ENCODE measurements at places on chromosomes 12 and 14.

DNA sequence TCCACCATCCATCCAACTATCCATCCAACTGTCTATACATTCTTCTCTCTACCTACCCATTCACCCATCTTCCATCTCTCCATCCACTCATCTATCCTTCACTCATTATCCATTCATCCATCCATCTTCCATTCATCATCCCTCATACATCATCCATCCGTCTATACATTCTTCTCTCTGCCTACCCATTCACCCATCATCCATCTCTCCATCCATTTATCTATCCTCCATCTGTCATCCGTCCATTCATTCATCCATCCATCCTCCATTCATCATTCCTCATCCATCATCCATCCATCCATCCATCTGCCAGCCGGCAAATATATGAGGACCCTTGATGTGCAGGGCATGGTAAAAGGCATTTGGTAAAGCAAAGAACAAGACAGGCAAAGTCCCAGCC is 25.2 kb downstream of the AACS start:
- DNase-seq, result no peak

DNA sequence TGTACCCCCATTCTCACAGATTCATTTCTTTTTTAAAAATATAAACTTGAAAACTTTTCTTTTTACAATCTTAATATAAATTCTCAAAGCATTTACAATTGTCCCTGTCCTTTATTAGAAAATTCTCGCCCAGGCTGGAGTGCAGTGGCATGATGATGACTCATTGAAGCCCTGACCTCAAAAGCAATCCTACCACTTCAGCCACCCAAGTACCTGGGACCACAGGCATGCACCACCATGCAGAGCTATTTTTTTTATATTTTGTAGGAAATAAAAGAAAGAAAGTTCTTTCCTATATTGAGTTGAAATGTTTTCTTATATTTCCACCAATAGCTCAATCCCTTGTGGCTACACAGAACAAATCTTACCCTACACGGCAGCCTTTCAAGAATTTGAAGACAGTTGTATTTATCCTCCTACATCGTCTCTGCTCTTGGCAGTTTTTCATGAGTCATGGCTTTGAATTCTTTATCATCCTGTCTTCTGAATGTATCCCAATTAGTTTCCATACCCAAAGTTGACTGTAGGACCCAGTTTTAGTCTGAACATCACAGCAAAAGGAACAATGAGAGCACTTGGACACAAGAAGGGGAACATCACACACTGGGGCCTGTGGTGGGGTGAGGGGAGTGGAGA is 52.4 kb downstream of the SYT1 start:
- DNase-seq, result no peak

DNA sequence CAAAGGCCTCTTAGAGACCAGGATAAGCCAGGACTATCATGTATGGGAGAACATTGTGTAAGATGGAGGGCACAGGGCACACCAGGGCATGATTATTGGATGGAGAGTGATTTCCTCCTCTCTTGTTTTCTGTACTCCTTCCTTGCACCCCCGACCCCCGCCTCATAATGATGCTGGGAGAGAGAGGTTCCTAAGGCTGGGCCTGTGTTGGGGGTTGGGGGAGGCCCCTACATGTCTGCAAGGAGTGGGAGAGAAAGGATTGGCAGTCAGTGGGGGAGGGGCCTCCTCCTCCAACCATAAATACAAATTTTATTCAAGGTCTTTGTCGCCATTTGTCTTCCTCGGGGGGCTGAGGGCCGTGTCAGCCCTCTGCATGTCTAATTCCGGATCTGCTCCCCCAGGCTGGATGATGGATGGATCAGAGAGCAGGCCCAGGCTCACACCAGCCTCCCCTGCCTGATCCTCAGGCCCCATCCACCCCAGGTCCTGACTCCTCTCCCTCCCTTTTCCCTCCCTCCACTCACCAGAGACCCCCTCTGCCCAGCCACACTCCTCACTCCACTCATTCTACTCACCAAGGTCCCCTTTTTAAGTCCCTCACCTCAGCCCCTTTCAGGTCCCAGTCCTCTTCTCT is 2.0 kb upstream of the C1QL4 start:
- no peak for DNase-seq

DNA sequence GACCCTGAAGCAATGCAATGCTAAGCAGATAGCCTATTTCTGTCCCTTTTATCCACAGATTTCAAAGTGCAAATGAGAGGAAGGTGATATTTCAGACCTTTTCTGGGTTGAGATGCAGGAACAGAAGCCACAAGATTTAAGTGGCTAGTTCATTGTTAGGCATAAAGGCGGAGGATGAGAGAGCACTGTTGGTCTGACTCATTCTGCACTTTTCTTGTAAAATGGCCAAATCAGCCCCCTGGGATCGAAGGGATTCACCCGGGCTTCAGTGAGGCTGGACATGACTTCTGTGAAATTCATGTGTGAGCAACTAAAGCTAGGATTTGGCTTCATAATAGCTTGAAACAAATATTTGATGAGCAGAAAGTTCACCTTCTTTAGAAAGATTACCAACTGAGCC is 101.9 kb upstream of the OVCH1 start:
- no peak for DNase-seq

- DNase-seq, result no peak
Observed at GRCh38 chr14:26839481-26839880, 241.6 kb upstream of the NOVA1 start.

Measured in SIG-M5 (cell line).